ENCODE measurements at places on chromosomes 7 and 10.

DNA sequence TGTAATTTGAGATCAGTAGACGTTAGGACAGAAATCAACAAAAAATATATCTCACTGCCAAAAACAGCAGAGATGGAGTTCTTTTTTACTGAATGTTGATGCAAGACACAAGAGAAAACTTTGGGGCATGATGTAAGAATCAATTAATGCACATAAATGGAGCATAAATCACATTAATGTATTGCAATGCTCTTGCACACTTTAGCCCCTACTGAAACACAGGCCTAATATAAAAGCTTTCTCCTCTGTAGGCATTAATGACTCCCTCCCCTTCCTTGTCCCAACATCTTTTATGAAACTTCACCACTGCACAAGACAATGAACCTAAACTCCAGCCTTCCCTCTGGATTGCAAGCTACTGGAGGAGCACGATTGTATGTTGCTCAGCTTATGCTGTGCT is 58.8 kb downstream of the CACNA2D1 start:
- DNase-seq: no peak

DNA sequence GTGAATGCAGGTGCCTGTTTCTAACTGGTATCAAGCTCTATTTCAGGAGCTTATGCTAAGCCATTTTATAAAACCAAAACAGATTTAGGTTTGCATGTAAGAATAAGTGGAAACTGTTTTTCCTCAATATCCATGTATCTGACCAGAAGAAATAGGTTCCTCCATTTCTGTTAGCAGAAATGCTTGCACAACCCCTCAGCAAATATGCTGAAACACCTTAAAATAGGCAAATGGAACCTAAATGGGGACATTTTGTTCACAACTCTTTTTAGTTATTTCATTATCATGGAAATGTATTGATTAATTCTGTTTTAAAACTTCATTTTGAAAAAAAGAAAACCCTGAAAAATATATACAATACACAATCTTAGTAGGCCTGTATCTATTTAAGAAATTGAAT is 8.9 kb upstream of the EEPD1 start:
- no peak for DNase-seq

GRCh38 chr7:24786306-24786705 is 29.0 kb upstream of the GSDME start:
- no peak for DNase-seq

- DNase-seq: no peak
Measured at GRCh38 chr10:112907893-112908292, 42.2 kb upstream of the TCF7L2 start.

- DNase-seq: no peak
Measured at GRCh38 chr10:62805231-62806099, 945 bp downstream of the ADO start.

GRCh38 chr7:3143869-3144775 is 100.5 kb upstream of the CARD11 start:
- DNase-seq: no peak

GRCh38 chr7:137981668-137982067 is 20.2 kb downstream of the CREB3L2 start:
- no peak for DNase-seq

- DNase-seq: no peak
Measured at GRCh38 chr10:80373502-80373901, 16.9 kb downstream of the DYDC2 start.
